ENCODE measurements at places on chromosomes 7 and 10. TPM values are rescaled to one million over a fixed set of nuclear protein-coding genes. Genes with fewer than 3 reads are reported as not detected.

DNA sequence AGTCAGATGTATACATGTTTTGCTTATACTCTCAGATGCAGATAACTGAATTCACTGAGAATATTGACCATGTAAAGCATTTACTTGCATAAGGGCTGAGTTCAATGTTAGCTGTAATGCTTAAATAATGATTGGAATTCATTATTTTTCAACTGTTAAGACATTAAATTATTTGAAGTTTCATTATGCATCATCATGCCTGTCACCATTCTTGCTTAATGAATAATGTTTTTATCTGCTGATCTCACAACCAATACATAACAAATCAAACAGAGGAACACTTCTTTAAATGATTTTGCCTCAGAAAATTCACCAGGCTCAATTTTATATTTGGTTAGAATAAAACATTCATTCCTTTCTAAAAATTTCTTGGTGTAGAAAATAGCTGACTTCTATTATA lies 233.4 kb downstream of the GPR37 start:
- no peak for DNase-seq

- no peak for DNase-seq
Observed at GRCh38 chr10:120578890-120579289, 121.9 kb downstream of the PLPP4 start.

- no peak for DNase-seq
Observed at GRCh38 chr10:25547382-25547781, 372.6 kb downstream of the GPR158 start.

GRCh38 chr10:86330778-86331763 lies 35.5 kb downstream of the GRID1 start:
- no peak for DNase-seq

GRCh38 chr10:18325889-18326531 lies 185.8 kb downstream of the CACNB2 start:
- no peak for DNase-seq

DNA sequence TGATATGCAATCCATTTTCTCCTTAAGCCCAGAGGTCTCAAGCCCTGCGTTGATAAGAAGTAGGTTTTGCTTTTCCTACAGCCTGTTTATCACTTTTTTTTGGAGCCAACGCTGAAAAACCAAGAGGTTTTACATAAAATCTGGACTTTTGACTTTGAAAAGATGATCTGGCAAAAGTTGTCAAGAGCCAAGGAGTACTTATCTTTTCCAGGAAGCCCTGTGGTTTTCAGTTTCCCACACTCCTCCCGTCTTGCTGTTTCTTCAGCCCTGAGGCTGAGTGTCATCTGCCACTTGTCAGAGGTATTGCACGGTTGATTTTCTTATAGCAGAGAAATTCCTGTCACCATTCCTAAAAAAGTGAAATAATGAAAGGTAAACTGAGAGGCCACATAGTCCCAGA lies 108.7 kb downstream of the TYW1 start:
- DNase-seq, result no peak

GRCh38 chr7:143203386-143203785 lies 18.5 kb upstream of the TAS2R40 start:
- DNase-seq, result no peak

DNA sequence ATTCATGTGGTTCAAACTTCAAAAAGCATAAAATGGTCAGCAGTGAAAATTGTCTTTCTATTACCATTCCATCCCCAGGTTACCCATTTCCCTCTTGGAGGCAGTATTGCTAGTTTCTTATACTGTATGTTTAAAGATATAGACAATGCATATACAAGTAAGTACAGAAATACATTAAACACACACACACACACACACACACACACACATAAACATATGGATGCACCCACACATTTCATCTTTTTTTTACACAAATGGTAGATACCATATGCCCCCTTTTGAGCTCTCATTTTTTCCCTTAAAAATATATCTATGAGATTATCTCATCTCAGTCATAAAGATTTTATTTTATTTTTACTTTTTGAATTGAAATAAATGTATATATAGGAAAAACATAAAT lies 79.7 kb downstream of the NEUROD6 start:
- DNase-seq, result no peak

Gene ITPRID1
- total RNA-seq, result not detected

Gene GPRIN2
- total RNA-seq, result not detected

Gene ELN
- not detected for total RNA-seq

Gene SCART1
- 1.5 TPM for total RNA-seq

Gene MKI67
- total RNA-seq, result 159 TPM

Gene HOXA6
- not detected for total RNA-seq

Gene AS3MT
- 0.47 TPM for total RNA-seq

Gene COL28A1
- not detected for total RNA-seq
